Naive thymus-derived CD8-positive, alpha-beta T cell (primary cell): ENCODE measurements at places on chromosomes 13 and 19.

DNA sequence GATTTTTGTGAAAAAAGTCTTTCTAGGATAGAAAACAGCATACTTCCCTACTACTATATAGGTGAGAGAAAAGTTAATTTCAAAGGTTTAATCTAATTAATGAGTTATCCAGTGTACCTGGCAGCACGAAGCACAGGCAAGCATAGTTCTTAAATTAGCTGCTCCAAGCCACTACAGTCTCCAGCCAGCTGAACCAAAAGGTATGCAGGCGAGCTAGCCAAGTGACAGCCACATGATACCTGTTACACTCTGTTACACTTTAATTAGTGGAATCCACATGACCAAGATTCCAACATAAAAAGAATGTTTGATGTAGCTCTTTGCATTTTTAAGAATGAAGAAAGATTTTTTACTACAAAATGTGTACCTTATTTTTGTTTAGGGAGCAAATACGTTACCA is 15.5 kb downstream of the SLC25A30 start:
- DNase-seq = no peak
- peak overlapping the region; percentile 63 for H3K27ac ChIP-seq
- peaks cover 92% of the 10 kb centered on the region for H3K36me3 ChIP-seq
- peaks cover 27% of the 10 kb centered on the region for H3K4me1 ChIP-seq
- no peak overlapping the region for H3K4me3 ChIP-seq

DNA sequence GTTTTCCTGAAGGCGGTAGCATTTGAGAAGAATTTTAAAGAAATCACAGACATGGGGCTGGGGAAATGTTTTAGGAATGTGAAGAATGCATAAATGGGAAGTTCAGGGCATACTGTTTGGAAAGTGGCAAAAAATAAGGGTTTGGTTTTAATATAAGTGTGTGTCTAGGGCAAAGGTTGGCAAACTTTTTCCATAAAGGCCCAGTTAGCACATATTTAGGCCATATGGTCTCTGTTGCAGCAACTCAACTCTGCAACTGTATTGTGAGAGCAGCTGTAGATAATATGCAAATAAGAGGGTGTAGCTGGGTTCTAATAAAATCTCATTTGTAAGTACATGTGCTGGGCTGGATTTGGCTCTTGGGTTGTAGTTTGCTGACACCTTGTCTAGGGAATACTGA is 521.9 kb downstream of the DIAPH3 start:
- no peak for DNase-seq
- no peak overlapping the region for H3K4me3 ChIP-seq
- peaks cover 5% of the 10 kb centered on the region for H3K27me3 ChIP-seq
- H3K4me1 ChIP-seq = no peaks in the 10 kb centered on the region
- H3K27ac ChIP-seq = no peak overlapping the region

DNA sequence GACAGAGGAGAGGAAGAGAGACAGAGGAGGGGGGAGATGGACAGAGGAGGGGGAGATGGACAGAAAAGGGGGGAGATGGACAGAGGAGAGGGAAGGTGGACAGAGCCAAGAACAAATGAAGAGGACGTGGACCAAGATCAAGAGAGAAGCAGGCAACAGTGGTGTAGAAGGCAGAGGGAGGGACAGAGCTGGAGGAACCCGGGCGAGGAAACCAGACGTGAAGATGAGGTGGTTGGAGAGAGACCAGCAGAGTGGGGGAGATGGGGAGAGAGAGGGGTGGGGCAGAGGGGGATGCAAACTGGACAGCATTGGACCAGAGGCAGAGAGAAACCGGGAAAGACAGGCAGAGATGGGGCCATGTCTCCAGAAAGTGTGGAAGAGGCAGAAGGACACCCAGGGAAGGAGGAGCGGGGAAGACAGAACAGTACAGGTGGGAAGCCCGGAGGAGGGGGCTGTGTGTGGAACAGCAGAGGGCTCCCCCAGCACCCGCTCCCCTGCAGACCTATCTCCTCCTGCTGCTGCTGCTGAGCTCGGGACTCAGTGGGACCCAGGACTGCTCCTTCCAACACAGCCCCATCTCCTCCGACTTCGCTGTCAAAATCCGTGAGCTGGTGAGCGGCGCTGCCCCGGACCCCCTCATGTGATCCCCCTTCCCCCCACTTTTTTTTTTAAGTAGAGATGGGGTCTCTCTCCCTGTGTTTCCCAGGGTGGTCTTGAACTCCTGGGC is 1.3 kb downstream of the FLT3LG start:
- peaks cover 66% of the 10 kb centered on the region for H3K4me1 ChIP-seq
- peak overlapping the region; percentile 98 for H3K4me3 ChIP-seq
- peaks cover 49% of the 10 kb centered on the region for H3K36me3 ChIP-seq
- no peak for DNase-seq

DNA sequence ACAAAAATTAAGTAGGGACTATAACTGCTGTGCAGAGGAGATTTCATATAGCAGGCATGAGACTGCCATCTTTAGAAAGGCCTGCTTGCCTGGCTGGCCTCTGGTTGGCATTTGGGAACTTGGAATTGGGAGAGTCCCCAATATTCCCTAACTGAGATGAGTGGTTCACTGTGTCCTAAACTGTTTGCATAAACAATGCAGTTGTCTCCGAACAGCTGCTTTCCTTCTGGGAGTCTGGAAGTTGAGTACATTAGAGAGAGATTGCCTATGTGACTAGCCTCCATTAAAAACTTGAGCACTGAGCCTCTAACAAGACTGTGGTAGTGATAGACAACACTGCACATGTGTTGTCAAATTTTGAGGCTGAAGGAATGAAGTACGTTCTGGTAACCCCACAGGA is 47.4 kb downstream of the STOML3 start:
- H3K27me3 ChIP-seq = peaks cover 8% of the 10 kb centered on the region
- no peaks in the 10 kb centered on the region for H3K36me3 ChIP-seq
- DNase-seq = no peak
- H3K4me1 ChIP-seq = no peaks in the 10 kb centered on the region

DNA sequence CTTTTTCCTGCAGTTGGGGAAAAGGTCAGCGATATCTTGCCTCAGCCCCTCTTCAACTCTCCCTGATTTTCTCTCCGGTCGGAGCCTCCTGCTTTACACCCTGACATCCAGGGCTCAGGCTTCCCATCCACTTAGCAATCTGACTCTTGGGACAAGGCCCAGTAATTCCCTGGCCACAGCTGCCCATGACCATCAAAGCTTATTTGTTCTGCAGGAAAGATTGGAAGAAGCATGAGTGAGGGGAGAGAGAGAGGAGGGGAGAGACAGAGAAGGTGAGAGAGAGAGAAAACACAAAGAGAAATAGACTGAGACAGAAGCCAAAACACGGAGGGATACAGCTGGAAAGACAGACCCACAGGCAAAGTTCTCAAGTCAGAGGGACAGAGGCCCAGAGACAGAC is 13.7 kb downstream of the SYT3 start:
- peaks cover 5% of the 10 kb centered on the region for H3K27me3 ChIP-seq
- no peaks in the 10 kb centered on the region for H3K4me1 ChIP-seq
- no peak for DNase-seq
- H3K27ac ChIP-seq = no peak overlapping the region

GRCh38 chr13:20672772-20673171 is 30.7 kb upstream of the IL17D start:
- no peak for DNase-seq
- H3K27me3 ChIP-seq = no peaks in the 10 kb centered on the region

GRCh38 chr19:52566121-52566520 is 4.0 kb upstream of the ZNF701 start:
- H3K27me3 ChIP-seq = no peaks in the 10 kb centered on the region
- no peak overlapping the region for H3K27ac ChIP-seq
- H3K36me3 ChIP-seq = peaks cover 28% of the 10 kb centered on the region
- no peak overlapping the region for H3K4me3 ChIP-seq
- no peak for DNase-seq
- peaks cover 8% of the 10 kb centered on the region for H3K4me1 ChIP-seq
